T-helper 17 cell (primary cell): ENCODE measurements at places on chromosomes 1 and 21. TPM values are rescaled to one million over a fixed set of nuclear protein-coding genes. Genes with fewer than 3 reads are reported as not detected.

The C8B gene
- total RNA-seq = not detected

The PKLR gene
- not detected for total RNA-seq

The PUM1 gene
- total RNA-seq = 186 TPM

The CD164L2 gene
- not detected for total RNA-seq

The SERINC2 gene
- 0.32 TPM for total RNA-seq

The LCE1B gene
- not detected for total RNA-seq

The IFI44 gene
- total RNA-seq = 72.5 TPM

The VWA1 gene
- not detected for total RNA-seq

The MROH7 gene
- total RNA-seq = 0.77 TPM

The S100A9 gene
- 11.9 TPM for total RNA-seq

The DPH5 gene
- total RNA-seq = 29.5 TPM

The CACNA1E gene
- not detected for total RNA-seq

The RPTN gene
- not detected for total RNA-seq

The ADGRB2 gene
- total RNA-seq = 1.0 TPM
